ENCODE measurements at places on chromosomes 13 and 19.

DNA sequence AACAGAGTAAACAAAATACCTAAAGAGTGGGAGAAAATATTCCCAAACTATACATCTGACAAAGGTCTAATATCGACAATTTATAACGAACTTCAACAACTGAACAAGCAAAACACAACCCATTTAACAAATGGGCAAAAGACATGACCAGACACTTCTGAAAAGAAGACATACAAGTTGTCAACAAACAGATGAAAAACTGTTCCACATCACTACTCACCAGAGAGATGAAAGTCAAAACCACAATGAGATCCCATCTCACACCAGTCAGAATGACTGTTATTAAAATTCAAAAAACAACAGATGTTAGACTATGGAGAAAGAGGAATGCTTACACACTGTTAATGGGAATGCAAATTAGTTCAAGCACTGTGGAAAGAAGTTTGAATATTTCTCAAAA lies 233.8 kb upstream of the EDNRB start:
- DNase-seq: no peak

DNA sequence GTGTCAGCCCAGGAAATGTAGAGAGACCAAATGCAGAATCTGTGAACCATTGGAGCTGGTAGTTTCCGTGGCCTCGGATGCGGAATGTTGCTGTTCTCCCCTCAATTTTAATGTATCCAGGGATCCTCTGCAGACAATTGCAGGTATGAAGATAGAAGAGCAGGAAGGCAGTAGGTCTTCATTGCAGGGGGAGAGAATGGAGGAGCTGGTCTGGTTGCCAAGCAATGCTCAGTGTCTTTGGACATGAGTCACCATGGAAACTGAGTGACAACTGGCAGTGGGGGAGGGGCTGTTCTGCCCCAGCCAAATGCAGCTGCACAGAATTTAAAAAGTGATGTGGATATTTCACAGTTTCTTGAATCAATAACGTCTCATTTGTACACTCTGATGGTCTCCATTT lies 56.1 kb upstream of the ZNF835 start:
- DNase-seq: no peak

DNA sequence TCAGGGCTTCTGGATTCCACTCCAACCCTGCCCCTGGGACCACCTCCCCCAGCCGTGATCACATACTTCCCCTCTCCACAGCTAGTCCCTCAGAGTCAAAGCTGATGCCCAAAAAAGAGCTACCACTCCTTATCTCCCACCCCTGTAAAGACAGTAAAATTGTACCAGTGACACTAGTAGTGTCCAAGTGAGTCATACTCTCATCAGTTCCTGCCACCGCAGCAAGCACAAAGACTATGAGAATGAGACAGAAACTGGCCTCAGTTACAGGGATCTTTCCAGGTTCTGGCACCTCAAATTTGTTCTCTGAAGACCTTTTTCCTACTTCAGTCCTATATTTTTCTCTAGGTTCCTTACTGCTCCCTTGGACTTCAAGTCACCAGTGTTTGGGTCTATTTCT lies 144.2 kb downstream of the SPRY2 start:
- DNase-seq: no peak

- DNase-seq: no peak
Observed at GRCh38 chr19:39261704-39262103, 6.5 kb upstream of the IFNL2 start.

DNA sequence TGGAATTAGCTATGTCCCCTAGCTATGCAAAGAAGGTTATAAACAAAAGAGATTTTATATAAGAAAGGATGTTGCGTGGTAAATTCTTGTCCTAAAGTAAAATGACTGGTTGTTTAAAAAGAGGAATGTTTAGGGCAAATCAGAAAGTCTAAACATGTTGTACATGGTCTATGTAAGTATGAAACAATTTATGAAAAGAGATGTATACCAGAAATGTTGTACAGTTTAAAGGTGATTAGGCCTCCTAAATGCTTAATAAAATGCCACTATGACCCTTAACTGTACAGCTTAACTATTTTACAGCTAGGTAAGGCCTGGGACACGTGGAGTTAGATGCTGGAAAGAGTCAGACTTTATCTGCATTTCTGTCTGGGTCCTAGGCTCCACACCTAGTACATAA lies 775.9 kb upstream of the KLHL1 start:
- DNase-seq: no peak

GRCh38 chr13:48159826-48160225 lies 64.9 kb upstream of the MED4 start:
- no peak for DNase-seq
